Fibroblast of mammary gland (primary cell): ENCODE measurements at places on chromosomes 1 and 21.

- peak; percentile 93 for DNase-seq
Observed at GRCh38 chr1:83508485-83509151, 490.3 kb downstream of the TTLL7 start.

- DNase-seq = peak; percentile 70
Observed at GRCh38 chr1:79193211-79194079, 186.9 kb upstream of the ADGRL4 start.

- DNase-seq = no peak
Observed at GRCh38 chr1:222415441-222415840, 132.5 kb downstream of the HHIPL2 start.

- no peak for DNase-seq
Observed at GRCh38 chr1:77926561-77927357, 38.3 kb downstream of the NEXN start.

- DNase-seq = no peak
Observed at GRCh38 chr1:37620707-37621106, 14.0 kb downstream of the RSPO1 start.

DNA sequence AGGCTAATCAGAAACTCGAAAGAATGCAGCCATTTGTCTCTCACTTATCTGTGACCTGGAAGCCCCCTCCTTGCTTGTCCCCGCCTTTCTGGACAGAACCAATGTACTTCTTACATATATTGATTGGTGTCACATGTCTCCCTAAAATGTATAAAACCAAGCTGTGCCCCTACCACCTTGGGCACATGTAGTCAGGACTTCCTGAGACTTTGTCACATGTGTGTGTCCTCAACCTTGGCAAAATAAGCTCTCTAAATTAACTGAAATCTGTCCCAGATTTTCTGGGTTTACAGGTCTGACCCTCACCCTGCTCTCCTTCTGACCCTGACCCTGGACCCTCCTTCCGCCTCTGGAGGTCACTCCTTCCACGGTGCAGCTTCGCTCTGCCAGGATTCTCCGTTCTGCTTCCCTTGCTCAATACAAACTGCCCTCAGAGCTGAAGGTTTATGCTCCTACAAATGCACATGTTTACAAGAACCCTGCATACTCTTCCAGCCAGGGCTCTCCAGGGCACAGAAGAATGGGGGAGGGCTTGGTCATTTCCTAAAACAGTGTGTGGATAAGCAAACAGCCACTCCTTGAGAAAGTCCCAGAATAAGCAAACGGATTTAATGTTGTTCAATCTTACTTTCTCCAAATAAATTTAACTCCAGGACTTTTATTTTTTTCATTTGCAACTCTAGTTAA lies 160.5 kb downstream of the ACTL8 start:
- DNase-seq = no peak

GRCh38 chr1:50750021-50750619 lies 209.9 kb downstream of the FAF1 start:
- peak; percentile 51 for DNase-seq

DNA sequence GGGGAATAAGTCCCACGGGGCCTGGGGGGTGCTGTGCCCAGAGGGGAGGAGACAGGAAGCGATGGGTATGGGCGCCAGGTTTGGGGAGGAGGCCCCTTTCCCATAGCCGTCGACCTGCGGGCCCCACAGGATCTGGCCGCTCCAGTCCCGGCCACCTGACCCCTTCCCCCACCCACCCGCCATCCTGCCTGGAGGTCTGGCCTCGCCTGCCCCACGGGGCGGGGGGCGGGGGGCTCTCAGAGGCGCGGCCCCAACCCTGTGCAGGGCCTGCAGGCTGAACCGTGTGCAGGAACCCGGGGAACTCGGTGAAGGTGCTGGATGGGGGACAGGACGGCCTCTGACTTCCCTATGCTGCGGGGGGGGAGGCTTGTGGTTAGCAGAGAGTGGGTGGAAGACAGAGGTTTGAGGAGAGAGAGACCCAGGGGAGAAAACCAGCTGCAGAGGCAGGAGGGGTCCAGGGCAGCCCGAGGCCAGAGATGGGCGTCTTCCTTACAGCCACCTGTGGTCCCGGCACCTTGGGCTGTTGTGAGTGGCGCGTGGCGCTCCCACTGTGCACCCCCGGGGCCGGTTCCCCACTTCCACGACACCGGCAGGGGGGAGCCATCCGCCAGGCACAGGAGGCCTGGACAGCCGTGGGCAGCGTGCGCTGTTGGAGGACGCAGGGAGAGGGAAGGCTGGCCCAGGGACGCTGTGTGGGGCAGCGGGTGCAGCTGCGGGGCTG lies 2.5 kb upstream of the TNFRSF18 start:
- DNase-seq = peak; percentile 66

DNA sequence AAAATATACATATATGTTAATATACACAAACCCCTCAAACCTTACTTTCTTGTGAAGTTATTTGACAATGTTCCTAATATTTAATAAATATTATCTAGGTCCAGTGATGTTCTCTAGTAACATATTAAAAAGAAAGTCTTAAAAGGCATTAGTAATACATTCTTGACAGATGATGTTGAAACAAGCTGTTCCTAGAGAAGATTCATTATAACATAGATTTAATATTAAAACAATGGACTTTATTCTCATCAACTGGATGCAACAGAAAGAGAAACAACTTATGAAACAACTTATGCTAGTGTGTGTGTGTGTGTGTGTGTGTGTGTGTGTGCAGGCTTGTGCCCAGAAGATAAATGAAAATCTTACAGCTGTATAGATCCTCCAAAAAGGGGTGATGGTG lies 68.5 kb upstream of the PLXNA2 start:
- DNase-seq = no peak

- DNase-seq = peak; percentile 90
Observed at GRCh38 chr1:109910123-109910962, at the start of gene CSF1. Gene CSF1, plus strand, starts transcription at chr1:109910849. Its CDS starts 175 bp downstream, at chr1:109911024.

DNA sequence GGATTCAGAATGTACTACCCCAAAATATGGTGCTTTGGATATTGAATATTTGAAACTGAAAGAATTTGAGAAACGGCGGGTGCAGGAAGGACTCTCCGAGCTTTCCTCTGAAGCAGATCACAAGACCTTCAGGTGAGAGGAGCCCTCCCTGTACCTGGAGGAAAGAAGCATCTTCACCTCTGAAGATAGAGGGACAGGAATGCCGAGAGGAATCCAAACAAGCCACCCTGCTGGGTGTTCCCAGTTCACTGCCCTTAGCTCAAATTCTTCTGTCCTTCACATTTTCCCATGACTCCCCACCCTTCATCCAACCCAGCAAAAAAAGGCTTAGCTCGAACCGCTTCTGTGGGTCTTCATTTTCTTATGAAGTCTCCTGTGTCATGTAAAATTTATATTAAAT lies 18.2 kb upstream of the PADI2 start:
- DNase-seq = no peak

DNA sequence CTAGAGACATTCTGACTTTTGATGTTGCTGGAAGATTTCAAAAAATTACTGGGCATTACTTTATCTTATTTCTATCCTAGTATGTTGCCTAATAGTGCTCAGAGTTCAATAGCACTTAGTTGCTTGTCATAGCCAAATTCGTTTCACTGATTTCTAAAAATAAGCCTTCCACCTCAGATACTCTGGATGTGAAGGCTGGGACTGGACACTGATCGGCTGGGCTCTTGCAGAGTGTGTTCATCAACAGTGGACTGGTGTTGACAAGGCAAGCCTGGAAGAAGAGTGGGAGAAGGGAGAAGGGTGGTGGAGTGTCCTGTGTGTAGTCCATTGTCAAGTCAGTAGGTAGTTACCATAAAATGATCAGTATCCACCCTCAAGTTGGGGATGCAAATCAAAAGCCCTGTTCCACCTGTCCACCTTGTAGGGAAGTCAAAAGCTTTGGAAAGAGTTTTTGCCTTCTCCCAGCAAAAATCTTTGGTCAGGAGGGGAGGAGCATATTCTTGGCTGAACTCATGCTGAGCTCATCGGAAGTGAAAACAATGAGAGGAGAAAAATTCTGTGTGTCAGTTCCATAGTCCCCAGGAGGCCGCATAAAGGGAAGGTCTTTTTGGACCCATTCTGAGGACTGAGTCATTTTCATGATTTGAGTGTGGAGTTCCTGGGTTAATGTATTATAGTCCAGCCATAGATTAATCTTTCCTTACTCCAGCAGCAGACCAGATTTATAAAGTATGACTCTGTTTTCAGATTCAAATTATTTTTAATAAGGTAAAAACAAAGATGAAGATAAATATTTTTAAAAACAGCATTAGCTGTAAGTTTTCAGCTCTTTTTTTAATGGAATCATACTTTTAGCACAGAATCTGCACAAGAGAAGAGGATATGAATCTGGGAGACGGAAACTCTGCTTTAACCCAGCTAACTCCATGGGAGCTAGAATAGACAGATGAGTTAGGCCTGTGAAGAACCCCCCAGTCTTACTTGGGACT lies 99.5 kb upstream of the BMP8A start:
- peak; percentile 91 for DNase-seq

GRCh38 chr1:228664399-228664914 lies 70.8 kb upstream of the RHOU start:
- DNase-seq = peak; percentile 76

DNA sequence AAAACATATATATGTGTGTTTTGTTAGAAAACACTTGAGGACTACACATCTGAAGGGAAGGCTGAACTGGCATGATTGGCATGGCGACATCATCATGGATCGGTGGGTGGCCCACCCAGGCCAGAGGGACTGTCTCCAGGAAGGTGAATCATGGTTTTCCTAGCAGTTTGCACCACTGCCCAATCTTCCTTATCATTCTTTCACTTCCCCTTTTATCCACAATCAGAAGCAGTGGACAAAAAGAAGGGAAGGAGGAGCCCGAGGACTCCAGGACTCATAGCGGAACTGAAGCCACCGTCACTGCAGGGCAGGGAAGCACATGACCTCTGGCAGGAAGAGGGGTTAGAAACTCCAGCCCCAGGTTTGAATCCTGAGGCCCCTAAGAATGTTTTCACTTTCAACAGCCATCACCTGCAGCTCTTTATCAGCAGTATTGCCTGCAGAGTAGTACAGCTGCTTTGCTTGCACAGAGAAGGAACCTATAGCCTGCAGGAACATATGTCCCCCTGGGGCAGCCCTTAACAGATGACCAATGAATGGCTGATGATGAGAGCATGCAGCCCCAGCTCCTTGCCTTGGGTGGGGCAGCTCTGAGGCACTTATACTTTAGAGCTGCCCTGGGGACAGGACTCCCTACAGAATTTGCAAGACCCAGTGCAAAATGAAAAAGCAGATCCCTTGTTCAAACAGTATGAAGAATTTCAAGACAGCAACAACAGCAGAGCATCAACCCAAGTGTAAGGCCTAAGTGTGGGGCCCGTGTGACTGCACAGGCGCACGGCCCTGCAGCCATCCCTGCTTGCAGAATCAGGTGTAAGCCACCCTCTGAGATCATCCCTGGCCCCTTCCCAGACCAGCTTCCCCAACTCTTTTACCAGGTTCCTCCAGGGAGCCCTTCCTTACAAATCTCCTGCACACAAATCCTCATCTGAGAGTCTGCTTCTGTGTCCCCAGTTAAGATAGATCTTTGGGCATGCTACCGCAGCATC lies 241.8 kb upstream of the IRF2BP2 start:
- DNase-seq = peak; percentile 38

DNA sequence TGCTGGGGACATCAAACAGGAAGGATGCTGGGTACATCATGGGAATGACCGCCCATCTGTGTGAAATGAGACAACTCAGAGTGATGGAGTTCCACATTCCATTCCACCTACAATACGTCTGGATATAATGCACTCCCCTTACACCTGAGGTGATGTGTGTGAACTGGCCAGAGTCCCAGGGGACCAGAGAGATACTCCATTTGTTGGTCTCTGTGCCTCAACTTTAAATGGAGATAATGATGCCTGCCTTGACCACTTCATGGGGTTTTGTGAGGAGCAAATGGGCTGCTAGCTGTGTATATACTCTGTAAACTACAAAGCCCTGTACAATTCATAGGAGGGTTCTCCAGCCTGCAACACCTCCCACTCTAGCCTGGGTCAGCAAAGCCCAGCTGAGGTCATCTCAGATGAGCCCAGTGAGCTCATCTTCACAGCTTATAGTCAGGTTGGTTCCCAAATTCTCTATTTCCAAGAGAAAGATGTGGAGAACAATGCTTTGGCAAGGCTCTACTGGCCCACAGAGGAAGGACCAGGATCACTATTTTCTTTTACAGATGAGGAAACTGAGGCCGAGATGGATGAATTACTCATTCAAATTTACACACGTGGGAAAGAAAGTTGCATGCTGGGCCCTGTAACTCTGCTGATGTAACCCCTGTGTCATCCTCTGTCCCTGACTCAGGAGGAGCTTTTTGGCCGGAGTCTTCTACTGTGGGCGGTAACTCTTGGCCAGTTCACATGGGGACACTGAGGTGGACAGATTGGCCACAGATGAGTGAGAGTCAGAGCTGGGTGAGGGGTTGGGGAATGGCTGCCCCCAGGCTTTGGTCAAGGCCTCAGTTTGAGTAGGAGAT lies 105.6 kb upstream of the GCLM start:
- peak; percentile 86 for DNase-seq

DNA sequence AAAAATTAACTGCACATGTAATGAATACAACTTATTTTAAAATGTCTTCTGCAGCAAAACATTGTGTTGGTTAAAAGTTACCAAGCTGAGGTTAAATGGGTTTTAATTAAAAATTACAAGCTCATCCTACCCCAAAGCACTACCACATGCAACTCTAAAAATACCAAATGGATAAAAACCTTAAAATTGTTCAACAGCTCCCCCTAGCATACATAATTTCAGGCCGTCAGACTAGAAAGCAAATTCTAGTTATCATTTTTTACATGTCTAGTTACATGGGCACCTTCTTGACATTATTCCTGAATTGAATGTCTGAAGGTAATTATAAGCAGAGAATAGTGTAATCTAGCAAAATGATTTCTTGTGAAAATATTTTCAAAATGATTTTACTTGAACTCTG lies 176.5 kb downstream of the C1orf21 start:
- DNase-seq = peak; percentile 53

- peak; percentile 70 for DNase-seq
Observed at GRCh38 chr21:41482301-41482700, 25.7 kb downstream of the TMPRSS2 start.

DNA sequence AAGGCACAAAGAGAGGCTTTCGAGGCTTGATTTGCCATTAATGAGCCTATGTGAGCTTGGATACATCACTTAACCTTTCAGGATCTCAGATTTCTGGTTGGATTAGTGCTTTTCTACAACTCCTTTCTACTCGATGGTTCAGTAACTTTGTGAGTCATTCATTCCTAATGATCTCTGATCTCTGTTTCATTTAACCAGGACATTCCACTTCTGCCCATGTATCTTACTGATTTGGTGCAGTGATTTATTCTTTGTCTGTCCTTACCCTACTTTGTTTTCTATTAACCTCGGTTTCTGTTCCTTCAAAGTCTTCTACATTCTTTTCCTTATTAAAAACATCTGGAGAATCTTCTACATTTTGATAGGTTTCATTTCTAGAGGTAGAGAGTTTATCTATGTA lies 94.6 kb upstream of the ZBTB18 start:
- peak; percentile 27 for DNase-seq

GRCh38 chr1:45867697-45868348 lies 64.4 kb downstream of the MAST2 start:
- no peak for DNase-seq

- no peak for DNase-seq
Observed at GRCh38 chr1:26164861-26165842, 3.6 kb downstream of the C1orf232 start.

- DNase-seq = peak; percentile 50
Observed at GRCh38 chr1:223670458-223671159, 5.1 kb upstream of the CAPN8 start.
